ENCODE measurements at places on chromosomes 6 and 20.

DNA sequence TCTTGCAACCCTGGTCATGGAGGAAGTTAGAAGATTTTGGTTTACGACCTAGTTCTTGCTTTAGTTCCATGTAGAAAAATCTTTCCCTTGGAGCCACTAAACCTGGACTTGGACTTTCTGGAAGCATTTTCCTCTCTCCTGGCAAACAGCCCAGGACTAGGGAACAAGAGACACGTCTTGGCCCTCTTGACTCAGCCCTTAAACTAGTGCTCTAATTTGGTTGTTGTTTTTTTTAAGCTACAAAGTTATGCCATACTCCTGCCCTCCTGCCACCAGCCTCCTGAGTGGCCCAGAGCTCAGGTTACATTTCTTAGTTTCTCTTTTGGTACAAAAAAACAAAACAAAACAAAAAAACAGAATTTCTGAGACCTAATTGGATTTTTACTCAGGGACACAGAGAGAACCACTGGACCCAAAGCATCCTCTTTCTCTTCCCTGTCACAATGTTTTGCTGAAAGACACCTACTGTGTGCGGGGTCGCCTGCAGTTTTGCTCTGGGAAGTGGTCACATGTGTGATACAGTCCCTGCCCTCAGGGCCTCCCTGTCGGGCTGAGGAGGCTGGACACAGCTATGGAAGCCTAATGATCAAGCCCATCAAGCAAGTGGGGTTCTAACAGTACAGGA is 32.3 kb upstream of the SCUBE3 start:
- no peaks in the 10 kb centered on the region for H3K36me3 ChIP-seq
- no peaks in the 10 kb centered on the region for H3K4me1 ChIP-seq
- no peak overlapping the region for H3K27ac ChIP-seq
- no peak overlapping the region for H3K4me3 ChIP-seq

DNA sequence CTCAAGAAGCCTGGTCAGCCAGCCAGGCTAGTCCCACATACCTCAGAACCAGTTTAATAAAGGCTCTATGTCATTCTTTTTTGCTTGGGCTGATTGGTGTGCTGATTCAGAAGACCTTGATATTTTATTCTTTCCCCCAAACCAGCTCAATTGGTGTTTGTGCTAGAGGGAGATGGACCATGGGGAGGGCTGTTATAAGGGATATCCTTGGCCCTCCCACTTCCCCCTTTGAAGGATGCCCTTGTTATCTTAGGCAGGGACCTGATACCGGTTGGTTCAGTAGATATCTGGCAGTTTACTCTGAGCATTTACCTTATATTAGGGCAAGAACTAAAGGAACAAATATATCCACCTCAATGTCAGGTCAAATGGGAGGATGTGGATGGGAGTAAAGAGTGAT is 207.4 kb downstream of the LRFN2 start:
- H3K4me3 ChIP-seq: no peak overlapping the region
- H3K27ac ChIP-seq: no peak overlapping the region
- no peaks in the 10 kb centered on the region for H3K4me1 ChIP-seq
- no peaks in the 10 kb centered on the region for H3K36me3 ChIP-seq
- H3K27me3 ChIP-seq: no peaks in the 10 kb centered on the region
- no peak for DNase-seq

- H3K36me3 ChIP-seq: no peaks in the 10 kb centered on the region
- no peaks in the 10 kb centered on the region for H3K27me3 ChIP-seq
- DNase-seq: no peak
Measured at GRCh38 chr6:23106951-23107350, 537.6 kb downstream of the HDGFL1 start.

- no peak overlapping the region for H3K4me3 ChIP-seq
- no peaks in the 10 kb centered on the region for H3K4me1 ChIP-seq
- H3K36me3 ChIP-seq: no peaks in the 10 kb centered on the region
- DNase-seq: no peak
Measured at GRCh38 chr20:33132513-33133372, 35.2 kb upstream of the BPIFA2 start.

DNA sequence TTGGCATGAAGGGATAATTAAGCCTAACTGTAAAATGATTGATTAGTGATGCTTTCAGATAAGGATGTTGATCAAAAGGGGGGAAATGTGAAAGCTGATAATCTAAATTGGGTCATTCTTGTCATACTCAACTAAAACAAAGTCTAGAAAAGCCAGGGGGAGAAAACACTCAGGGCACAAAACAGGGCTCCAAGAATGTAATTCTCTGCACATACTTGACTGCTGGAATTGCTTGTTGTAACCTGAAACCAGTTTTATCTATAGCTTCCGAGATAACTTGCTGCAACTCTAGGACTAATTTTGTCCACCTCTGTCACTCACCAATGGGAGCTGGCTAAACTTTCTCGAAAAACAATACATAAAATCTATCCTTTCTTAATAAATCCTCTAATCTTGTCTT is 310.3 kb downstream of the CLVS2 start:
- H3K4me1 ChIP-seq: no peaks in the 10 kb centered on the region
- H3K27me3 ChIP-seq: no peaks in the 10 kb centered on the region
- no peak overlapping the region for H3K27ac ChIP-seq
- no peak for DNase-seq
- no peak overlapping the region for H3K4me3 ChIP-seq

DNA sequence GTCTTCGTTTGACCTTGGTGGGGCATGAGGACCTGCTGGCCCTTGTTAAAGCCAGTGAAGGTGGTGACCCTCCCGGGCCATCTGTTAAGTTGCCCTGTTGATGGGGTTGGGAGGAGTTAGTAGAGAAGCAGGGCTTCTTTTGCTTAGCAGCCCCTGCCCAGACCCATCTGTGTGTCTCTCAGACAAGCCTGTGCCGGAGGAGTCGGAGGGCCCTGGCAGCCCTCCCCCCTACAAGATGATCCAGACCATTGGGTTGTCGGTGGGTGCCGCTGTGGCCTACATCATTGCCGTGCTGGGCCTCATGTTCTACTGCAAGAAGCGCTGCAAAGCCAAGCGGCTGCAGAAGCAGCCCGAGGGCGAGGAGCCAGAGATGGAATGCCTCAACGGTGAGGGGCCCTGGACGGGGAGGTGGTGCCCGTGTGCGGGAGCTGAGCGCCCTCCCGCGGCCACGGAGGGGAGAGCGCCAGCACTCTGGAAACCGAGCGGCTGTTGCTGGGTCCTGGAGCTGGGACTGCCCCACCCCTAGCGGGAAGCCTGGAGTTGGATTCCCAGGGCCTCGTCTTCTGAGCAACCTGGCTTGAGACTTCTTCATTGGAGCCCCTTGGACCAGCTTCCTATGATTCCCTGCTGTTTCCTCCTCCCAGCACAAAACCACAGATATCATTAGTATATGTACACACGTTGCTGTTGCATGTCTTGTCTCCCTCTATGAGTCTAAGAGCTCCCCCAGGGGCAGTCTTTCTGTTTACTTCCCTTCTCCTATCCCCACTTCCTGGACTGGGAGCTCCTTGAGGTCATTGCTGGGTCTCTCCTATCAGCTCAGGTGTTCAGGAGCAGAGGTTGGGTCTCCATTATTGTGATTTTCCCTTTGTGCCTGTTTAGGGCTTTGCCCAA is 27.6 kb upstream of the SRF start:
- H3K36me3 ChIP-seq: no peaks in the 10 kb centered on the region
- peak overlapping the region; percentile 1 for H3K4me3 ChIP-seq
- no peaks in the 10 kb centered on the region for H3K27me3 ChIP-seq
- H3K27ac ChIP-seq: peak overlapping the region; percentile 3

DNA sequence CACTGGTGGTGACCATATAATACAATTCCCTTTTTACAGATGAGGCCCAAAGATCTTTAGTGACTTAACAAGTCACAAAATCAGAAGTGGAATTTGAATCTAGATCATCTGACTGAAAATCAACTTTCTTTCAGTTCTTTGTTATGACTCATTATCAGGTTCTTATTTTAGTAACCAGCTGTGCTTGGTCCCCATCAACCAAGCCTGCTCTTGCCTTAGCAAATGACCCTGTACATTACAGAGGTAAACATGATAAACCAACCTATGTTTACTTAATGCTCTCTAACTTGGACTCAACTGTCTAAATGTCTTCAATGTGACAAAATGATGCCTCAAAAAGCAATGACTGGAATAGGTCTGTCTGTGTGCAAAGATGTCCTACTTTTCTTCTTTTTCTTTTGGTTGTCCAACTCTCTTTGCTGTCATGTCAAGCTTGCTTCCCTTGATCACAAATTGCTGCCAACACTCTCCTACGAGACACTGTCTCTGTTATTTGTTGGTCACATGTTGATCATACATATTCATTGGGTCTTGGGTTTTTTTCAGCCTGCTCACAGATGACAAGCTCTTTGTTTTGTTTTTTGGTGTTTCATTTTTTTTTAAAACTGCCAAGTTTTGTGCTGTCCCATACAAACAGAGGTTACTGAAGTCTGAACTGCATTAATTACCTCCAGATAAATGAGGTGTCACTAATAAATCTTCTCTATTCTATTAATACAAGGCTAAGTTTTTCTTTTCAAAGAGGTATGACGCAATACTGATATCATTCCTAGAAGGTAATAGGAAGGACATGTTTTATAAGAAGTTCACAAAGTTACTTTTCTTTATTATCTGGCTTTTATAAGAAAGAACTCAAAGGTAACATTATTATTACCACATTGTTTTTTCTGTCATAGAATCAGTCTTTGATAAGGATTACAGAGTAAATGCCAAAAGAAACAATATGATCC is 62.2 kb upstream of the PLN start:
- H3K27ac ChIP-seq: no peak overlapping the region
- H3K27me3 ChIP-seq: no peaks in the 10 kb centered on the region
- H3K36me3 ChIP-seq: no peaks in the 10 kb centered on the region
- no peaks in the 10 kb centered on the region for H3K4me1 ChIP-seq
- DNase-seq: no peak

DNA sequence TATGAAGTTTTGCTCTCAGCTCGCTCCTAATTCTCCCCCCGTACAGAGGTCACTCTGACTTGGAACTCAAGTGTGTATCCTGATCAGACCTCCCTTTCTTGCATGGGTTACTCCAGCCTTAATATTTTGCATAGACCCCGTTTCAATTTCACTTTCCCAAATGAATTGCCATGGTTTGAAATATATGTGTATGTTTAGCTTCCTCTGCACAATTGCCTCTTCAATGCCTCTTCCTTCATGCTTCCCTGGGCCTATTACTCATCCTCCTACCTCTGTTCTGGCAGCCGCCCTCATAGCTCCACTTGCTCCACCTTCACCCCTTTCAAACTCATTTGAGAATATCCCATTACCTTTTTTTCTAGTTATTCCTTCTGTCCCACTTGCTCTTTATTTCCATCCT is 90.0 kb upstream of the SAMD5 start:
- H3K27me3 ChIP-seq: no peaks in the 10 kb centered on the region
- H3K27ac ChIP-seq: no peak overlapping the region

GRCh38 chr20:57587989-57588377 is 27.1 kb downstream of the PCK1 start:
- no peak overlapping the region for H3K27ac ChIP-seq
- H3K27me3 ChIP-seq: peaks cover 50% of the 10 kb centered on the region
- H3K4me3 ChIP-seq: no peak overlapping the region
- no peaks in the 10 kb centered on the region for H3K36me3 ChIP-seq
- DNase-seq: no peak

DNA sequence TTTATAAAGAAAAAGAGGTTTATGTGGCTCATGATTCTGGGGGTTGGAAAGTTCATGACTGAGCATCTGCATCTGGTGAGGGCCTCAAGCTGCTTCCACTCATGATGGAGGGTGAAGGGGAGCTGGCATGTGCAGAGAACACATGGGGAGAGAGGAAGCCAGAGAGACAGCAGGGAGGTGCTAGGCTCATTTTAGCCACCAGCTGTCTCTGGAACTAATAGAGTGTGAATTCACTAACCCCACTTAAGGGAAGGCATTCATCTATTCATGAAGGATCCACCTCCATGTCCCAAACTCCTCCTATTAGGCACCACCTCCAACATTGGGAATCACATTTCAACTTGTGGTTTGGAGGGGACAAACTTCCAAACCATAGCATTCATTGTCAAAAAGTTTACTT is 137.3 kb upstream of the PMEPA1 start:
- H3K27me3 ChIP-seq: no peaks in the 10 kb centered on the region
- no peak overlapping the region for H3K27ac ChIP-seq
- H3K4me1 ChIP-seq: no peaks in the 10 kb centered on the region
- no peaks in the 10 kb centered on the region for H3K36me3 ChIP-seq

GRCh38 chr6:6584310-6585002 is 4.1 kb upstream of the LY86 start:
- H3K27ac ChIP-seq: no peak overlapping the region
- DNase-seq: no peak
- H3K27me3 ChIP-seq: no peaks in the 10 kb centered on the region
- H3K4me3 ChIP-seq: no peak overlapping the region

GRCh38 chr20:41029150-41029901 is 704 bp downstream of the TOP1 start:
- peak; percentile 37 for DNase-seq
- H3K27ac ChIP-seq: peak overlapping the region; percentile 84
- no peaks in the 10 kb centered on the region for H3K27me3 ChIP-seq
- H3K4me3 ChIP-seq: peak overlapping the region; percentile 84

DNA sequence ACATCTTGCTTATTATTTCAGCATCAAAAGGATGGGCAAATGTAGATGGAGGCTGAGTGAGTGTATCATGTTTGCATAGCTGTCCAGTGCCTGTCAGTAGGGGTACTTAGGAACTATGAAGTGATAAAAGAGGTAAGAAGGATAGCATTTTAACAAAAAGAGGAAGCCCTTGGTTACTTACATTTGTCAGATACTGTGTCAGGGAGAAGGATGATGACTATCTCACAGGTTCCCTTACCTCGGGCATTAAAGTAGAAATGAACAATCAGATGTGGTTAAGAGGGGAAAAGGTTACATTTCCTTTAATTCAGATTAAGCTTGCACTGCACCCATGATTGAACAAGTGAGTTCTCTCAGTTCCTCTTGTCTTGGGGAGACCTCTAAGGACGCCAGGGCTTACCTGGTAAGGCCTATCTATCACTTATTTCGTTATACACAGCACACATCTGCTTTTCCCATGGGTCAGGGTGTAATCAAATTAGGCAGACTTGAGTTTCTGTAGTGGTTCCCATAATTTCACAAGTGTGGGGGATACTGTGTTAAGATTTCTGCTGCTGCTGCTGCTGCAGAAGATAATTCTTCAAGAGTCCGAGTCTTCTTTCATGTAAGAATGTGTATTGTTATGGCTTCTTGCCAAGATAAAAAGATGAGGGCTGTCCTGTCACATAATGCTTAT is 4.5 kb downstream of the FOXO3 start:
- no peaks in the 10 kb centered on the region for H3K27me3 ChIP-seq
- no peak overlapping the region for H3K4me3 ChIP-seq
- no peak for DNase-seq
- H3K36me3 ChIP-seq: peaks cover 28% of the 10 kb centered on the region
- peaks cover 32% of the 10 kb centered on the region for H3K4me1 ChIP-seq

DNA sequence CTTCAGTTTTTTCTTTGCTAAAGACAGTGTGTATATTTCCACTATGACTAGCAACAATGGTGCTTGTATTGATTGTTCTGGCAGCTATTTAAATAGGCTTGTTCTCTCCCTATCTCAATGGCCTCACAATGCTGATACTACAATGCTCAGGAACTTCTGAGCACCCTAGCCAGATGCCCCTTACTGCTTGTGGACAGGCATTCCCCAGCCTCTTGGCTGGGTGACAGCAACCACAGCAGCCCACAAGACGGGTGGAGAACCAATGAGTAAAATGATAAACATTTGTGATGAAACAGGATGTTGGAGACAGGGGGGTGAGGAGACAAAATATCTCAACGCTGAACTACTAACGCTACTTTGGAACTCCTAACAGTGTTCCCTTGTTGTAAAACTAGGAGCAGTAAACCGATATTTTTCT is 42.3 kb downstream of the HIVEP2 start:
- peak overlapping the region; percentile 36 for H3K4me3 ChIP-seq
- no peaks in the 10 kb centered on the region for H3K36me3 ChIP-seq
- no peaks in the 10 kb centered on the region for H3K27me3 ChIP-seq
- DNase-seq: peak; percentile 73
- H3K27ac ChIP-seq: peak overlapping the region; percentile 97
- H3K4me1 ChIP-seq: peaks cover 50% of the 10 kb centered on the region

All from T-cell (primary cell).